ENCODE measurements at places on chromosomes 7 and 10.

- no peak for DNase-seq
Observed at GRCh38 chr10:62635127-62635526, 169.4 kb upstream of the ADO start.

DNA sequence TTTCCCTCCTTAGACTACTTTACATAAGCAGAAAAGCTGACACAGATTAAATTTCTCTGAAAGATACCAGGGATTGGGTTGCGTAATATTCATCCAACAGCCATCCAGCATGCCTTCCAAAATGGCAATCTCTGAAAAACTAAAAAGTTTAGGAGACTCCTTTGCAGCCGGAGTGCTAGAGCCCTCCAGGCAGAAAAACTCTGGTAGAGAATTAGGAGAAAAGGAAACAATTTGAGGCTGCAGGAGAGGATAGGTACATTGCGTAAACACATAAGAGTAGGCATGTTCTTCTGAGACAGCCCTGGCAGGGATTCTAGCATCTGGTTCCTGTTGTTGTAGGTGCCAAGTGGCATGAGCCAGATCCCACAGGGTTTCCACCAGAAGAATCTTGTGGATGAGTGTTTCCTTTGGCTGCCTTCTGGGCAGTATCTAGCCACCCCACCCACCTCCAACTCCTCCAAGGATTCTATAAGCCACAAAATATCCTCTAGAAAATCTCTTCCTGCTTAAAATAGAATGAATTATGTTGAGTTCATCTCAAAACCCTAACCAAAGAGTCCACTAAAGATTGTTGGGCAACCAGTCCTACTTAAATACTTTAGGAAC is 402.4 kb downstream of the HGF start:
- no peak for DNase-seq

DNA sequence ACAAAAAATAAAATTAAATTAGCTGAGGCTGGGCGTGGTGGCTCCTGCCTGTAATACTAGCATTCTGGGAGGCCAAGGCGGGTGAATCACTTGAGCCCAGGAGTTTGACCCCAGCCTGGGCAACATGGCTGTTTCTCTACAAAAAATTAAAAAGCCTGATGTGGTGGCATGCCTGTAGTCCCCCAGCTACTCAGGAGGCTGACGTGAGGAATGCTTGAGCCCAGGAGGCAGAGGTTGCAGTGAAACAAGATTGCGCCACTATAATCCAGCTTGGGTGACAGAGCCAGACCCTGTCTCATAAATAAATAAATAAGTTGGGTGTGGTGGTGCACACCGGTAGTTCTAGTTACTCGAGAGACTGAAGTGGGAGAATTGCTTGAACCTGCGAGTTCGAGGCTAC is 65.1 kb downstream of the GNA12 start:
- DNase-seq = no peak

DNA sequence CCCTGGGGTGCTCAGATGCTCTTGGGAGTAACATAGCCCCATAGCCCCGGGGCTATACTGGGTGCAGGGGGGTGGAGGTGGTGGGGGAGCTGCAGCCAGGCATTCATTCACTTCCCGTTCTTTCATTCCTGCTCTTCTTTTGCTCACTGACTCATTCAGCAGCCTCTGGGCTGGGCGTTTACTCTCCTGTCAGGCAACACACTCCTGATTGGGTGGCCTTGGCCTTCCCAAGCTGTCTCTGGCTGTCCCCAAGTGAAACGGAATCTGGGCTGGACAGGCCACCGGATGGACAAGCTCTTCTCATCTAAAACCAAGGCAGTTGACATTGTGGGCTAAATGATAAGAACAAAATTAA is 34.6 kb downstream of the CHST3 start:
- DNase-seq = no peak

- DNase-seq = no peak
Observed at GRCh38 chr10:58642283-58642682, 129.6 kb downstream of the BICC1 start.

GRCh38 chr7:49643736-49644135 is 129.7 kb upstream of the VWC2 start:
- no peak for DNase-seq

DNA sequence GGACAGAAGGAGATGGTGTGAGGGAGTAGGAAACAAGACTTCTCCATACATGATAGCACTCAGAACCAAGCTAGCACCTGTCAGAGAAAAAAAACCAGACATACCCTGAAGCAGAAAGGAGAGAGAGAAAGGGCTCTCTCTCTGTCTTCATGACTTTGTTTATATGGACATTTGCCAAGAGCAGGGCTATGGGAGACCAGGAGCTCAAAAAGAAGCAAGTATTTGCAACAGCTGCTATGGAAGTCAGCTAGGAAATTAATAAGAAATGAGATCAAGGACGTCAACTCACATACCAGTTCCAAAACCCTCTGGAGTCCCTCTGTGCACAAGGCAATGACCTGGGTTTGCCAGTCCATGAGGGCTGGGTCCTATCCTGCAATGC is 111.6 kb downstream of the SGMS1 start:
- DNase-seq = no peak
